ENCODE measurements at places on chromosomes 13 and 19.

DNA sequence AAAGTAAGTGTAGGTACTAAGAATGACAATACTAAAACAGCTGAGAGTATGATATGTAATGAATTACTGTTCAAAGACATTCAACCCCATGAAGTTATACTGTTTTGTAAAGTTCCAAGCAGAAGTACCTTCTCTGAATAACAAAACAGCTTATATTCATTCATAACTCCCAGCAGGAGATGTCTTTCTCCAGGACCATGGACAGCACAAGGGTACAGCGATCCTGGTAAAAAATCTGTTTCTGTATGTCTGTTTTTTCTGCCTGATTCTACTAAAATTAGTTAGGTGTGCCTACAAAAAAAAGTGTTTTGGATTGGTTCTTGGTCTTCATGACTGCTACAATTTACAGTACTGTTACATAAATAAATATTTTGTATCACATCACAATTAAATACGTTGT is 172.5 kb upstream of the SLITRK5 start:
- no peak for DNase-seq

GRCh38 chr13:89199138-89199537 is 1528.0 kb downstream of the SLITRK5 start:
- no peak for DNase-seq

DNA sequence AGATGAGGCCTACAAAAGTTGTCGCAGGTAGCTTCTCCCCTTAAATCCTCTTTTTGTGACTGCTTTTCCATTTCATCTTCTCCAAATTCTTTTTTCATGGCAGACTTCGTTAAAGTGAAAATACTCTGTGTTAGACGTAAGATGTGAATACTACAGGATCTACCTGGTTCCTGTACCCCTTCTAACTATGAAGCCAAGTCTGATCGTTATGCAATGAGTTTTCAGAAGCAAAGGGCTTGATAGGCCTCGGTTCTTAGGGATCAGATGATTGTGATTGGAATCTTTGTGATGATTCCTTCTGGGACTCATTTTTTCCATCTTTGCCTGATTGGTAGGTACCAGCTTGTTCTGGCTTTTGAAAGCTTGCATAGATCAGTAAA is 86.9 kb downstream of the PCCA start:
- no peak for DNase-seq

- DNase-seq: no peak
Observed at GRCh38 chr13:96020155-96020575, 33.0 kb downstream of the UGGT2 start.
